HuH-7.5 (cell line): ENCODE measurements at places on chromosomes 7 and 10.

DNA sequence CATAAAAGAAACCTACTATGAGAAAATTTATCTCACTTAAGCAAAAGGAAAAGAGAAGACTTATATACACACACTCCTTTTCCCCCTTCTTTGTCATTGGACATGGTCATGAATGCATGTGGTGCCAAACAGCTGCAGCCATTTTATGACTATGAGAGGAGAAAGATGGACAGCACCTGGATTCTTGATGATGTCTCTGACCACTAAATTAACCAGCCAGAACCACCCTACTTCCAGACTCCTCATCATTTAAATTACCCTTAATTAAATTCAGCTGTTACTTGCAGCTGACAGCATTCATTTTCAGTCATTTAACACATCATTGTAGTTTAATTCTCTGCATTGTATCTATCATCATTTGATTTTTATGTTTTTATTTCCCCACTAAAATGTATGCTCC is 379.0 kb upstream of the HPS1 start:
- DNase-seq, result no peak

DNA sequence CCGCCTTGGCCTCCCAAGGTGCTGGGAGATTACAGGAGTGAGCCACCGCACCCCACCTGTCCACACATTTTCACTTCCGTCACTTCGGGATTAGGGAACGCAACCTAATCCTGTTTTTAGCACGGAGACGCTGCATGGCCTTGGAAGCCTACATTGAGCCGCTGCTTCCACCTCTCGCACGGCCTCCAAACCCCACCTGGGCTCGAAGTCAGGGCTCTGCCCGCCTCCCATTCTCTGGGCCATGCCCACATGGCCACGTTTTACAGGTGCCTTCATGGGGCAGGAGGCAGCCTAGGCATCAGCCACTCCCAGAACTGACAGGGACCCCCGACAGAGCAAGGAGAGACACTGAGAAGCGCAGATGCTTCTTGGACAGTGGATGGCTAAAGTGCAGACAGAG is 100.6 kb downstream of the OAT start:
- no peak for DNase-seq

DNA sequence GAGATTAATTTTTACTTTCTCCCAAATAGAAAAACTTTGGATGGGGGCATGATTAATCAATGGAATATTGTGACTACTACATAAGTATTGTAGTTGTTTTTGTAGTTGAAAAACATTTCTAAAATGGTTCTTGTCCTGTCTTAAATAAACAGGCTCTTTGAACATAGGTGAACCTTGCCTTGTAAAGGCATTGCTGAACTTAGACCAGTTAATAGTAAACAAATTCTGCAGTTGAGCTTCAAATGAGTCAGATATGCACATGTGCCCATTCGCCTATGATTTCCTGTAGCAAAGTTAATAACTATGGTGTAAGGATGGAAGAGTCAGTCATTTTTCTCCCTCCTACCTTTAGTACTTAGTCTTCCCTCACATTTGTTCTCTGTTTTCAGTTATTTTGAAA is 22.6 kb downstream of the CUTC start:
- DNase-seq, result no peak

DNA sequence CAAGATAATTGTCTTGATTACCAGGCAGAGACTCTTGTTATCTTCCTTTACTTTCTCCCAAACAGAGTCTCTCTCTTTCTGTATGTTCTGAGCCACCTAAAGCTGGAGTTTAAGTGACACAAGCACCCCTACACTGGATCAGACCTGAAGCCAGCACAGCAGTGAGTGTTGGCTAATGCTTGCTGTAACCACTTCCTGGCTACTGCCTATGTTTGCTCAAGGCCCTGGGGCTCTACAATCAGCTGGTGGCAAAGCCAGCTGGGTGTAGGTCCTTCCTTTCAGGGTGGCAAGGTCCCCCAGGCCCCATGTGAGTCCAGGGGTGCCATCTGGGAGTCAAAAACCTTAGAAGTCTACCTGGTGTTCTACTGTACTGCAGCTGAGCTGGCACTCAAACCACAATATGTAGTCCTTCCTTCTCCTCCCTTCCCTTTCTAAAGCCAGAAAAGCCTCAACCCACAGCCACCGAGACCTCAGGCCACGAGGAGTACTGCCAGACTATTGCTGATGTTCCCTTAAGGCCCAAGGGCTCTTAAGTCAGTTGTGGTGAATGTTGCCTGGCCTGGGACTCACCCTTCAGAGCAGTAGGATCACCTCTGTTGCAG is 416.3 kb downstream of the ADRA2A start:
- no peak for DNase-seq

DNA sequence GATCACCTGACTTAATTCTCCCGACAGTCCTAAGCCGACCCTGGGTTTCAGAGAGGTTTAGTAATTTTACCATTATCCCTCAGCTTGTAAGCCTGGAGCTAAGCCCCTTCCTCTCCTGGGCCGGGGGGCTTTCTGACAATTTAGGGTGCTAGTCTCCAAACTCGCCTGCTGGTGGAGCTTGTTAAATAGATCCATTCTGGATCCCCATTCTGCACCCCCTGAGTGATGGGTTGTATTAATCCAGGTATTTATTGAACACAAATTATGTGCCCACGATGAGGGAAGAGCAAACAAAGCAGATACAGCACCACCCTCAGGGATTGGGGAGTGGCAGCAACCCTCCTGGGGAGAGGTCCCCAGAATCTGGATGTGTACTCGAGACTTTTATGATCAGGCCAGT is 1.3 kb upstream of the SLC29A3 start:
- no peak for DNase-seq

GRCh38 chr7:90607196-90607595 is 11.1 kb downstream of the CDK14 start:
- DNase-seq, result no peak

GRCh38 chr10:50387732-50388073 is 136.4 kb upstream of the ASAH2 start:
- no peak for DNase-seq

- DNase-seq, result peak; percentile 31
Measured at GRCh38 chr7:34747867-34748727, 90.1 kb downstream of the NPSR1 start.

DNA sequence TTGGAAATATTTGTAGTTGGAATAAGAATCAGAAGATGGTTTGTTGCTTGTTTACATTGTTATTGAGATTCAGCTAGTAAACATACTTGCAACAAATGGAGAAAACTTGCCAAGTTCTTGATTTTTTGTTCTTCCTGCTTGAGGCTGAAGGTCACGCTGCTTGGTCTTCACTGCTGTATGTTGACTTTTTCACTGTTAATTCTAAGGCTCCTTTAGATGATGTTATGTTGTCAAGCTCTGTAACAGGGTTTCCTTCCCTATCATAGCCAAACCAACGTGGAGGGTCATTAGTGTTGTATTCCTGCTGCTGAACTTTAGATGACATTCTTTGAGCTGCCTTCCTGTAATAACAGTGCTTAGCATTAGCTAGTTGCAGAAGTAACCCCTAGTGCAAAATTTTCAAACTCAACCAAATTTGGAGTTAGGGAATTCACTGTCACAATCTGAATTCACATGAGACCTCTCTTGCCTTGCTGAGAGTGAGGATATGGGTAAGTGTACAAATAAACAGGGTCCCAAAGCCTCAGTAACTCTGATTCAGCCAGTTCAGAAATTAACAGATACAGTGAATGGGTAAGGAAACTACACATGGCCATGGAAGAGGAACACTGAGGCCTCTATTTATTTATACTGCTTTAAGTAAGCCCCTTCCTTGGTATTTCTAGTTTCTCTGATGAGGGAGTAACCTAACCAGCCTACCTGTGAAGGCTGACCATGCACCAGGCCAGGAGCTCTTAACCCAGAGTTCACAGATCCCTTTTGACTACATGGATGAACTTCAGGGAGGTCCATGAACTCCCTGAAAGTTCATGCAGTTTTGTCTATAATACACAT is 64.6 kb downstream of the FAM185A start:
- DNase-seq, result no peak

GRCh38 chr10:95308389-95309302 is 17.8 kb upstream of the PDLIM1 start:
- no peak for DNase-seq

DNA sequence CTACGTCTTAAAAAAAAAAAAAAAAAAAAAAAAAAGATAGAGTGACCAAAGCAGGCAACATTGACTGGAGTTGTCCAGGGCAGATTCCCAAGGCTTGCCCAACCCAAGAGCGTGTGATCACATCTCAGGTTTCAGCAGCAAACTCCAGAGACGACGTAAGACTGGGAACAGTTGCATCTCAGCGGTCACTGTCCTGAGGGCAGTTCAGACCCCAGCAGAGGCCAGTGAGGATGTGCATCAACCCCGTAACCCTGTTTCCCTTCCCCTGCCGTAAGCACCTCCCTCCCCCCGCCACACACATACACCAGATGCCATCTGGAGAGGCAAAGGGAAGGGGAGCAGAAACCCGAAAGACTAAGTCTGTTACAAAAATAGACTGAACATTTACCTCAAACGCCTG is 19.3 kb upstream of the TOMM7 start:
- DNase-seq, result no peak

DNA sequence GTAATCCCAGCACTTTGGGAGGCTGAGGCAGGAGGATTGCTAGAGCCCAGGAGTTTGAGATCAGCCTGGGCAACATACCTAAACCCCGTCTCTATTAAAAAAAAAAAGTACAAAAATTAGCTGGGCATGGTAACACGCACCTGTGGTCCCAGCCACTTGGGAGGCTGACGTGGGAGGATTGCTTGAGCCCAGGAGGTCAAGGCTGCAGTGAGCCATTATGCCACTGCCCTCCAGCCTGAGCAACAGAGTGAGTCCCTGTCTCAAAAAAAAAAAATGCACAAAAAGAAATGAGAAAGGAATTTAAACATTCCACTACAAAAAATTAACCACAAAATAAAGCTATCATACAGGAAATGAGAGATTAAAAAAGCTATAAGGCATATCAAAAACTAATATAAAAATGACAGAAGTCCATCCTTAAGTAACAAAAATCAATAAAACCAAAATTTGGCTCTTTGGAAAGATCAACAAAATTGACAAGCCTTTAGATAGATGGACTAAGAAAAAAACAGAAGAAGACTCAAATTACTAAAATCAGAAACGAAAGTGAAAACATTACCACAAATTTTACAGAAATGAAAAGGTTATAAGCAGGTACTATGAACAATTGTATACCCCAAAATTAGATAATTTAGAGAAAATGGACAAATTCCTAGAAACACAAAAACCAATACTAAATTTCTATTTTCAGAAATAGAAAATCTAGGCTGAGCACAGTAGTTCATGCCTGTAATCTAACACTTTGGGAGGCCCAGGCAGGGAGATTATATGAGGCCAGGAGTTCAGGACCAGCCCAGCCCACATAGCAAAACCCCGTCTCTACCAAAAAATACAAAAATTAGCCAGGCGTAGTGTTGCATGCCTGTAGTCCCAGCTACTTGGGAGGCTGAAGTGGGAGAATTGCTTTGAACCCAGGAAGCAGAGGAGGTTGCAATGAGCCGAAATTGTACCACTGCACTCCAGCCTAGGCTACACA is 42.4 kb upstream of the NANOS1 start:
- no peak for DNase-seq

- no peak for DNase-seq
Measured at GRCh38 chr7:80324032-80324431, 187.8 kb downstream of the GNAT3 start.

DNA sequence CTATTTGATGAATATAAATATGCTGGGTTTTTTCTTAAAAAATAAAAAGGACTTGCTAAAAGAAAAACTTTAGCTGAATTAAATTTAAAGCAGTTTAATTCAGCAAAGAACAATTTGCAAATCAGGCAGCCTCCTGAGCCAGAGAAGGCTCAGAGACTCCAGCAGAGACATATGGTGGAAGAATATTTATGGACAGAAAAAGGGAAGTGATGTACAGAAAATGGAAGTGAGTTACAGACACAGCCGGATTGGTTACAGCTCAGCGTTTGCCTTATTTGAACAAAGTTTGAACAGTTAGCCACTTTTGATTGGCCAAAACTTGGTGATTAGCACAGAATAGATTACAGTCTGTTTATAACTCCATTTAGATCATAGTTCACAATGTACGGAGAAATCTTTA is 110.3 kb downstream of the GAD2 start:
- DNase-seq, result no peak

DNA sequence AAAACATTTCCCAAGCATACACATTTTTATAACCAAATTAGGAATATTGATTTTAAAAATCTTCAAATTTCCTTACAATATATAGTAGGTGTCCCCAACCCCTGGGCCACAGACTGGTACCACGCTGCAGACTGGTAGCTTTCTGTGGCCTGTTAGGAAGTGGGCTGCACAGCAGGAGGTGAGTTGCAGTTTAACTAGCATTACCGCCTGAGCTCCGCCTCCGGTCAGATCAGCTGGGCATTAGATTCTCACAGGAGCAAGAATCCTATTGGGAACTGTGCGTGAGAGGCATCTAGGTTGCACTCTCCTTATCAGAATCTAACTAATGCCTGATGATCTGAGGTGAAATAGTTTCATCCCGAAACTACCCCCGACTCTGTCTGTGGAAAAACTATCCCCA is 62.1 kb downstream of the ZWINT start:
- DNase-seq, result no peak

DNA sequence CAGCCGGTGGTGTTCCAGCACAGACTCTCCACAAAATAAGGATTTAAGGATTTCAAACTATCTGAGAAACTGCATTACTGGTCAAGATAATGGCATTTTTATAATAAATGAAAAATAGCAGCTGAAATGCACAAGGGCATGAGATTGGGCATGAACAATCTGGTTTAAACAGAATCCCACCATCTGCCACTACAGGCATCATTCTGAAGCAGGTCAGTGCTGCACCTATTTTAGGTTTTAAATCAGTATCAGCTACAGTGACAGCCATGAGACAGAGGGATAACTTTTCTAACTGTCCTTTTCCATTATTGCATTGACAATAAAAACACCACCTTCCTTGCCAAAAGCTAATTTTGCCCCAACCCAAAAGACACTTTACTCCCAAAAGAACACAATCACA is 186.8 kb downstream of the ETV1 start:
- no peak for DNase-seq

GRCh38 chr10:80100861-80101695 is 22.6 kb downstream of the TMEM254 start:
- no peak for DNase-seq

DNA sequence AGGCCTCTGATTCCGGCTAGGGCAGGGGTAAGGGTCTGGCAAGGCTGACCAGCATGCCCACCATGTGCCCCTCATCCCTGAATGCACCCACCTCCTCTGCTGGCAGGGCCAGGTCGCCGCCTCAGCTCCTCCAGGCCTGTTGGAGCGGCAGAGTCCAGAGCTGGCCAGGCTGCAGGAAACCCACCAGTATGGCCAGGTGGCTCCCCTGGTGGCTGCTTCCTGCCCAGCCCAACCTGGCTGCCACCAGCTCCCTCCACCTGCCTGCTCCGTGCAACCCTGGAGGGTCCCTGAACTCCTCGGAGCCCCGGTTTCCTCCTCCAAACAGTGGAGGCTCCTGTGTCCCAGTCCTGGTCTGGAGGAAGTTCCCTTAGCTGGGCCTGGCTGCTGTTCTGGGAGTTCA is 39.6 kb downstream of the MICALL2 start:
- no peak for DNase-seq

GRCh38 chr7:47145186-47145725 is 436.7 kb downstream of the TNS3 start:
- no peak for DNase-seq
